ENCODE measurements at places on chromosomes 7 and 10. TPM values are rescaled to one million over a fixed set of nuclear protein-coding genes. Genes with fewer than 3 reads are reported as not detected.

ZNF746 gene
- 27.5 TPM for total RNA-seq

CYP3A5 gene
- 0.43 TPM for total RNA-seq

CABCOCO1 gene
- not detected for total RNA-seq

SPACDR gene
- not detected for total RNA-seq

OR13A1 gene
- total RNA-seq: not detected

HSPA14 gene
- total RNA-seq: 26.3 TPM

CPN1 gene
- not detected for total RNA-seq

GHITM gene
- 77.2 TPM for total RNA-seq

PSD gene
- not detected for total RNA-seq

Measured in ascending aorta (tissue), 2 donors.